ENCODE measurements at places on chromosomes 5 and 9.

- DNase-seq = no peak
Observed at GRCh38 chr5:76582230-76583162, 40.7 kb downstream of the F2RL2 start.

DNA sequence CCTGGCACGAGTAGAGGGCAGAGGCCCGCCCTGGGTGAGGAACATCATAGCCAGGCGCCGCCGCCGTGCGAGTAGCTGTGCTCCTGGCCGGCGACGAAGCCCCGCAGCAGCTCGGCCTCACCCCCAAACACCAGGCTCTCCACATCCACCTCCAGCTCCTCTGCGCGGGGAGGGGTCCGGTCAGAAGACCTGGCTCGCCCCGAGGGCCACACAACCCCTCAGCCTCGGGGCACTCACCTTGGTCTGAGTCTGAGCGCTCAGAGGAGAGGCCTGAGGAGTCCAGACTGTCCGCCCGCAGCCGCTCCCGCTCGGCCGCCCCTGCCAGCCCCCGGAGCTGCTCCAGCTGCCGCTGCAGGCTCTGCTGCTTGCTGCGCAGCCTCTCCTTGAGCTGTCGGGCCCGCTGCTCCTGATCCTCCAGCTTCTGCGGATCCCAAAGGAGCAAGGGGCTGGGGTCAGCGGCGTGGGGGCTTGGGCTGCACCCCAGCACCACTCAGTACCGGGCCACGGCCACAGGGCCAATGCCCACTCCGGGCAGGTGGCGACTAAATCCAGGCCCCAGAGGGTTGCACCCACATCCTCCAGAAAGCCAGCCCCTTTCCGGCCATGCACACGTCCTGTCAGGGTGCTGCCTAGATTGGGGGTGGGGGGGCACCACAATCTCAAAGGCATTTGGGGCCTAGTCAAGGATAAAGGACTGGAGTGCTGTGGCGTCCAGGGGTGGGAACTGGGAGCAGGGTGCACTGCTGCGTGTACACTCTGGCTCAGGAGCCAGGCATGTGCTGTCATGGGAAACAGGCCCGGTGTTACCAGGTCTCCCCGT, 3.9 kb downstream of the MXD3 start:
- DNase-seq = no peak

DNA sequence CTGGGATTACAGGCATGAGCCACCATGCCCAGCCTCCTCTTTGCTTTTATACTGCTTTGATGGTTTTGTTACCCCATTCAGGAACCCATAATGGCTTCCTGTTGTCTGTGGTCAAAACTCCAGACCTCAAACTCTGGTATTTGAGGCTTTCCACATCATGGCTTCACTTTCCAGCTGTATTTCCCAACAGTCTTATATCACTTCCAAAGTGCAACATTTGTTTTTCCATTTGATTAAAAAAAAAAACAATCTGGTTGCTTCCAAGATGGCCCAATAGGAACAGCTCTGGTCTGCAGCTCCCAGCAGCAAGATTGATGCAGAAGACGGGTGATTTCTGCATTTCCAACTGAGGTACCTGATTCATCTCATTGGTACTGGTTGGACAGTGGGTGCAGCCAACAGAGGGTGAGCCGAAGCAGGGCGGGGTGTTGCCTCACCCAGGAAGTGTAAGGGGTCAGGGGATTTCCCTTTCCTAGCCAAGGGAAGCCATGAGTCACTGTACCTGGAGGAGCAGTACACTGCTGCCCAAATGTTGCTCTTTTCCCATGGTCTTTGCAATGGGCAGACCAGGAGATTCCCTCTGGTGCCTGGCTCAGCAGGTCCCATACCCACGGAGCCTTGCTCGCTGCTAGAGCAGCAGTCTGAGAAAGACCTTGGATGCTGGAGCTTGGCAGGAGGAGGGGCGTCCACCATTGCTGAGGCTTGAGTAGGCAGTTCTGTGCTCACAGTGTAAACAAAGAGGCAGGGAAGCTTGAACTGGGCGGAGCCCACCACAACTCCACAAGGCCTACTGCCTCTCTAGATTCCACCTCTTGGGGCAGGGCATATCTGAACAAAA, 458.4 kb downstream of the KDM4C start:
- no peak for DNase-seq

DNA sequence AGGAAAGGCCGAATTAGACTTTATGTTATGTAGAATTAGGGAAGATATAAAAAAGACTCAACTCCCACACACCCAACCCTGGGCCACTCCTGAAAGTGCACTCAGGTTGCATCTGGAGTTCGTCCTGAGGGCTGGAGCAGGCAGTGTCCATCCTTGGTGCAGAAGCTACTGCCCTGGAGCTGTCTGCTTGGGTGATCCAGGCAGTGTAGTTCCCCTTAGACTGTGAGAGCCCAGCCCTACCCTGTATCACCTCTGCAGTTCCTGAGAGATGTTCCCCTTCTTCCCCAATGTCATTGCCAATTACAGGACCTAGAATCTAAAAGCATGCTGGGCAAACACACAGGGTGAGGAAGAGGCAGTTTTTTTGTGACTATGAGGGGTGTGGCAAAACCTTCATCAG, 368.3 kb upstream of the ST8SIA4 start:
- DNase-seq = no peak

GRCh38 chr5:41747301-41747700, 122.9 kb downstream of the OXCT1 start:
- DNase-seq = no peak

DNA sequence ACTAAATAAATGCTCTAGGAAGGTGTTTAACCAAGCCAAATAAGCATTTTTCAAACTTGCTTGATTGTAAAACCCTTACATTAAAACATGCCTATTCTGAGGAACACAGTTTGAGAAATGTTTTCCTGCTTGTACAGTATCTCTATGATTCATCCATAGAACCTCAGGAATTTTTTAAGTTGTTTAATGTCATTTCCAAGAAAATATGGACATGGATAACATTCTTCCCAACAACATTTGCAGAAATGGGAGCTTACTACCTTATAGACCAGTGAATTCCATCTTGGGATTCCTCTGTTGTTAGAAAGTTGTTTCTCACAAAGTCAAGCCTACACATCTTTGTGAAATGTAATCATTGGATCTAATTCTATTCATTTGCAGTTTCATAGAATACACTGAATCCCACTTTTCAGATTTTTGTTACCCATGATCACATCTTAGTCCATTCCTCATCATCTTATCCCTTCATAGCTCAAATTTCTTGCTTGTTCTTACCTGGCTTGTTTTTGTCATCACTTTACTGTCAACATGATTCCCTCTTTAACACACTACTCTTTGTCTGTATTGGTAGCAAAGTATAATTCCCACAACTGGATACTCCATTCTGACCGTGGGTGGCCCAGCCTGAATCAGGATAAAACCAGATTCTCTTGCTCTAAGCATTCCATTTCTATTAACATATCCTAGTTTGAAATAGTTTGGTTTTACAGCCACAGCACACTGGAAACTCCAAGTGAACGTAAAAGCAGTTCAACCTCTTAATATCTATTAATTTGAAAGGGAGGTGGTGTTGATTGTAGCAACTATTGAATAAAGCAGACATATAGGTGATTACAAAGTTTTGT, 49.4 kb upstream of the PAPPA start:
- no peak for DNase-seq

GRCh38 chr5:174558190-174558589, 166.2 kb upstream of the MSX2 start:
- DNase-seq = no peak

DNA sequence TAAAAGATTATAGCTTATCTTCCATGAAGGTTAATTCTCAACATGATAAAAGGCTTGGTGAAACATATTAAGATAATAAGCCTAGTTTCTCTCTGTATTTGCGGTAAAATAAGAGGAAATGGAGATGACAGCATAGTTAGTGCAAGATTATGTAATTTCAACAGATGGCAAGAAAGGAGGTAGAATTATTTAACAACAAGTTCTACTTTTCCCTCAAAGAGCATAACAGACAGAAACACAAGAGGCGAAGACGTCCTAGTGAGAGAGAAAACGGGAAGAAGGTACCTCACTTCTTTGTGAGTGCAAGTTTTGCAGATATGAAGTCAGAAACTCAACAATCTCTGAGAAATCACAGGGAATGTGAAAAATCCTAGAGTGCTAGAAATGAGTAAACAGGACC, 144.8 kb upstream of the ADCY2 start:
- DNase-seq = no peak

DNA sequence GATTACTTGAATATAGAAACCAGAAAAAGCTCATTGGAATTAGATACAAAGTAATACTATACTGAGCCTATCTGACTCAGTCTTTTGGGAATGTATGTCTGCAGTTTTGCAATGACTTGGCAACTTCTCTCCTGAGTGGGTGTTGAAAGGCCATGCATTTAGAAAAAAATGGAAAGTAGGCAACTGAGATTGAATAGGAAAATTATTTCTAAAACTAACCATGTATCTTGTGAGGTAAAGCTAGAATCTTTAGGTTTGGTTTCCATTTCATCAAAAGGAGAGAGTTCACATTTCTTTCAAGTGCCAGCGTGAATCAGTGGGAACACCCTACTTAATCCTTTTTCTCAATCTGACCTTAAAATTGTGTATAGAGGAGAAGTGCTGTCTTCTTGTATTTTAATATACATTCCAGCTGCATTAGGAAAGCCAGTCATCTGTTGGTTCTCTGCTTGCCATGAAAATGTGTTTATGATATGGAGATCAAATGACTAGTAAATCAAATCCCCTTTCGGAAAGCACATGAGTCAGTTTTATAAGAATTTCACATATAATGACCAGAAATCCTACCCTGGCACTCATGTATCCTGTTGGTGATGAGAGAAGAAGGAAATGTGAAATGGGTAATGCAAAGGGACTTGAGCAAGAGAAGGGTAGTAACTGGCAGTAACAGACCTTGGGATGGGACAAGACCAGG, 30.4 kb downstream of the NFX1 start:
- DNase-seq = no peak

GRCh38 chr5:78109891-78110324, 184.6 kb downstream of the AP3B1 start:
- DNase-seq = no peak

DNA sequence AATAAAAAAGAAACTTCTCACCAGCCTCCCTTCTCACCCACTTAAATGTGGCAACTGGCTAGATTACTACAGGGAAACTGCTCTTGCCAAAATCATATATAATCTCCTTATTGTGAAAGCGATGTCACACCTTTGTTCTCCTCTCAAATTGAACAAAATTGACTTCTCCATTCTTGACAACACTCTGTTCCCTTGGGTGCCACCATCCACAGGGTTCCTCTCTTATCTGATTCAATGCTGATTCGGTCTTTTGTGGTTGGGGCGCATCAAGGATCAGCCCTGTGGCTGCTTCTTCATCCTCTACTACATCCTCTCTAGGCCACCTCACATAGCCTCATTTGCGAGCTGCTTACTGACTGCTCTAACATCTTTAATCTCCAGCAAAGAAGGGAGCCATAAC, 86.1 kb downstream of the EDIL3 start:
- DNase-seq = no peak

DNA sequence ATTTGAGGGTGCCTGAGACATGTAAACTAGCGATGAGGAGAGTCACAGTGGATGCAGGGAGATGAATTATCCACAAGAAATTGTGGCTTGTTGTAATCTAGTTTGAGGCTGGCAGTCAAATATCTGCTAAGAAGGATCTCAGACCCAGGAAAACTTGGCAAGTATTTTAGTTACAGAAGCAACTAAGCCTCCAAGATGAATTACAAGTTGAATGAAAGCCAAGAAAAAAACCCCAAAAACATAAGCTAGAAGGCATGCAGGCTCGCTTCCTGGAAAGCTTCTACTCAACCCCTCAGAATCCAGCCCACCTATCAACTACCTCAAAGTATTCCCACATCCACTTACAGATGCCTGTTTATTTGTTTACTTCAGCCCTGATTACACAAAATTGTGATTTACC, 696.9 kb downstream of the MAT2B start:
- DNase-seq = no peak

- no peak for DNase-seq
Observed at GRCh38 chr9:136379891-136380290, 6.4 kb upstream of the CARD9 start.

DNA sequence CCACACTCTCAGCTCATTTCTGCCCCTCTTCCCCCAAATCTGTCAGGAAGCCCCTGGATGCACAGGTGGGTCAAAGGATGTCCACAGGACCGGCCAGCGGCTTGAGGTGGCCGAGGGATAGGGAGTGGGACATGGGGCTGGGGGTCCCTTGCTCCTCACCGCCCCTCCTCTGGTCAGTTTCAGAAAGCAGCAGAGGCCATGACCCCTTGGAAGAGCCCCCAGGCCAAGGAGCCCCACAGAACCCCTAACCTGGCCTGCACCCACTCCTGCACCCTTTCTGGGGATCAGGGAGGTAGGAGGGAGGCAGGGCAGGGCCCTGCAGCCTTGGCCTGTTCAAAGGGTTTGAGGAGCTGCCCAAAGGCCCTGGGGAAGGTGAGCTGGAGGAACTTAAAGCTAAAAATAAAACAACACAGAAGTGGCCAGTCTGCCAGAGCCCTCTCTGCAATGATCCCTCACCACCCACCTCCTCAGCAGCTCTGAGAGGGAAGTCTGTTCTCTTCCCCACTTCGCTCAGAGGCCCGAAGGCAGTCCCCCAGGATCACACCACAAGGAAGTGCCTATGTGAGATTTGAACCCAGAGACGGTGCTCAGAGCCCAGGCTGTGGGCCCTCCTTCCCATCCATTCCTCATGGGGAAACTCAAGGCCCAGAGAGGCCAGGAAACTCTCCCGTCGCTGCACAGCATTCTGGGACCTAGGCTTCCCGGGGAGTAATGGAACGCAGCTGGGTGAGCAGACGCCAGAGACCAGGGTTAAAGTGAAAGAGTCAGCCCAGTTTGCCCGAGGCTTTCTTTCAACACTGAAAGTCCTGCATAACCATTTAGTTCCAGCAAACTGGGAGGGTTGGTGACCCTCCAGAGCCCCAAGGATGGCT, 910 bp downstream of the ENG start:
- DNase-seq = no peak

GRCh38 chr5:22541037-22541436, 312.1 kb downstream of the CDH12 start:
- no peak for DNase-seq

DNA sequence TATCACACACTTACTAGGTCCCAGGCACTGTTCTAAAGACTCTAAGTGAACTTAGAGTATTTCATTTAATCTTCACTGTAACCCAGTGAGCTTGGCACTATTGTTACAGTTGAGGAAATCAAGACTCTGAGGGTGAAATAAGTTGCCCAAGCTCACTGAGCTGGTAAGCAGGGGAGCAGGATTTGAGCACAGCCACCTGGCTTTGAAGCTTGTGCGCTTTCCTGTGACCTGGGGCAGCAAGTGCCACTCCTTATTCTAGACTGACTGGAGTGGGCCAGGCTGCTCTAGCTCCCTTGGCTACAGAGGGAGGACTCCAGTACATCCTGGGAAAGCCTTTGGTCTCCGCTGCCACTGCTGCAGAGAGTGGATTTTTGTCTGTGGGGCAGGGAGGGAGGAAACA, 50.0 kb downstream of the RGS3 start:
- no peak for DNase-seq

GRCh38 chr9:85200726-85201404, 531.3 kb downstream of the NTRK2 start:
- no peak for DNase-seq

- DNase-seq = no peak
Observed at GRCh38 chr5:139740992-139741672, 54.5 kb upstream of the PSD2 start.
